ENCODE measurements at places on chromosomes 11 and 22.

GRCh38 chr11:79441461-79441875 is 638 bp upstream of the TENM4 start:
- DNase-seq = no peak

DNA sequence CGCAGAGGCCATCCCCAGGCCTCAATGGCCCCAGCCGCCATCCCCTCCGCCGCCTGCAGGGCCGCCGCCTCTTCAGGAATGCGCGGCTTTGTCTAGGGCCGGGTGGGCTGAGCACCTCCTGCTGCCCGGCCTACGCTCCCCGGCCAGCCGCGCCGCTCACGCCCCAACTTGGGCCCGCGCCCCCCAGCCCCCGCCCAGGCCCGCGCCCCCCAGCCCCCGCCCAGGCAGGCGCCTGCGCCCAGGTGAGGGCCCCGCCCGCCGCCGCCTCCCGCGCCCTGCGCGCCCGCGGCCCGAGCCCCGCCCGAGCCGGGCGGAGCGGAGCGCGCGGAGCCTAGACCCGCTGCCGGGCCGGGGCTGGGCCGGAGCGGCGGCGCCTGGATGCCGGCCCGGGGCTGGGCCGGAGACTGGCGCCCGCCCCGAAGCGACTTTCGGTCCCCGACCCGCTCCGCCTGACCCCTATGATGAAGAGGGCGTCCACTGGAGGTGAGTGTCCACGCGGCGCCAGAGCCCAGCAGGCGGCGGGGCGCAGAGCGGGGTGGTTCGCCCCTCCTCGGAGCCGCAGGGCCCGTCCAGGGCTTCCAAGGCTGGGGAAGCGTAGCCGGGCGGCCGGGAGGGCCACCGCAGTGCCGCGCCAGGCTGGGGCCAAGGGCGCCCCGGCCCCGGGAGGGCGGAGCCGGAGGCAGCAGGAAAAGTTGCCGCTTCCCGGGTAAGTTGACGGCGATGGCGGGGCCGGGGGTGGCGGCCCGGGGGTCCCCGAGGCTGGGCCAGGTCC is 34.3 kb upstream of the PRODH start:
- no peak for DNase-seq

- no peak for DNase-seq
Observed at GRCh38 chr11:119041821-119042514, 11.3 kb upstream of the SLC37A4 start.

DNA sequence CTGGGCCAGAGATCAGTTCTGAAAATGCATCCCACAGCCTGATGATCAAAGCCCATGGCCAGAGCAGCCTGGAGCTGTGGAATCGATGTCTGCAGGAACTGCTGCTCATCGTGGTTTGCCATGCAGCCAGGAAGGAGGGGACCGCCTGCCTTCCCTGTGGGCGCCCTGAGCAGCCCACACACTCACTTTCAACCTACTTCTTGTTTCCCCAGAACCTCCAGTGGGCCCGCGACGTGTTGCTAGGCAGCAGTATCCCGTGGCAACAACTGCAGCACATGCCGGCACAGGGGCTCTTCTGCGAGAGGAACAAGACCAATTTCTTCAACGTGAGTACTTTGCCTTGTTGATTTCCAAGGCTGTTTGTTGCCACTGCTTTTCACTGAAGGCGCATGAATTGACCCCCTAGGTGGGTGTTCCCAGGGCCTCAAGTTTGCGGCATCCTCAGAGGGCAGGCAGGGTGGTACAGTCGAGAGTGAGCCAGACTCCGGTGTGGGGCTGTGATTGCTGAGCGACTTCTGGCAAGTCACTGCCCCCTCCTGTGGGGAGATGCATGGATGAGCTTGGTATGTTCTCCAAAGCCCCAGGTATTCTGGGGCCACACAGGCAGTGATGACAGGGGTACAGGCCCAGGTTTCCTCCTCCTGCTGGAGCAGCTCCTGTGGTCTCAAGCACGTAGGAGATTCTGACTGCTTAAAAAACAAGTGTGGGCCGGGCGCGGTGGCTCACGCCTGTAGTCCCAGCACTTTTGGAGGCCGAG is 47.0 kb upstream of the SUSD2 start:
- DNase-seq = no peak

DNA sequence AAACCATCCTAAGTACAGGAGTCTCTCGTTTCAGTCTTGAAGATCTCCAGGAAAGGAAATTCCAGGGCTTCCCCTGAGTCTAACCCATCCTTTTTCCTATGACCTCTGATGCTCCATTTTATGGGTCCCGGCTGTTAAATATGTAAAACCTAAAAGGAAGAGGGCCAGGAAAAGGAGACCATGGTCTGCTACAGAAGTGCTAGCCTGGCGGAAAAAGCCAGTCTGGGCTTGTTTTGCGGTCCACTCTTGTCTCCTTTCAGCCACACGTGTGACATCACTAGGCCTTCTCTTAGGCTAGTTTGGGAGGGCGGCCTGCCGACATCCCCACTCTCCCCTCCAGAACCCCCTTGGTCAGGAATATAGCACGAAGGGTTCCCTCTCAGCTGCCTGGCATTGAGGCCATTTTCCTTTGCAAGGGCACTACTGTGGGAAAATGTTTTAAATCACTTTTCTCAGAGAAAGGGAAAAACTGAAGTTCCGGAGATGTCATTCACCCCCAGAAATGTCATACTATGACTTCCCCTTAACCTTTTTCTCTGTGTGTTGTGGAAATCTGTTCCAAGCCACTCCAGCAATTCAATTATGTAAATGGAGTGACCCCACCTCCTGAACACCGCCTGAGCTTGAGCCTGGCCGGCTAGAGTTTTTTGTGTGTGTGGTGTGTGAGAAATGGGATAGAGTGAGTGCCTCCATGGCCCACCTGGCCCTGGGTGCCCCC is 86.9 kb downstream of the UBASH3B start:
- DNase-seq = no peak

DNA sequence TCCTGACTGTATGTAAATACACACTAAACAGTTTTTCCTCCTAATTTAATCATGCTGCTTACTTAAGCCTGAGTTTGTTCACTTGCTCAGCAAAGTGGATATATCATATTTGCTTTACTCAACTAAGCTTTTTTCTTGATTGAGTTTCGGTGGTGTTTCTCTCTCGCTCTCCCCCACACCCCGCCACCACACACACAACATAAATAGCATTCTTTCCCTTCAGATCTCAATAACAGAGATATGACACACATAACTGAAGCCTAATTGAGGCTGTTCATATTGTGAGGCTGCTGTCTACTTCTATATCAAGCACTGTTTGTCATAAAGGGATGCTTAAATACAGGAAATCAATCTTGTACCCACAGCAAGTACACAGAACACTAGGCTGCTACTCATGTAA is 364.9 kb downstream of the FAT3 start:
- DNase-seq = no peak

GRCh38 chr11:113043698-113044097 is 82.5 kb downstream of the NCAM1 start:
- no peak for DNase-seq

GRCh38 chr22:36548606-36549005 is 19.6 kb upstream of the EIF3D start:
- DNase-seq = no peak

- no peak for DNase-seq
Observed at GRCh38 chr11:40273192-40273732, 1186.2 kb downstream of the LRRC4C start.

DNA sequence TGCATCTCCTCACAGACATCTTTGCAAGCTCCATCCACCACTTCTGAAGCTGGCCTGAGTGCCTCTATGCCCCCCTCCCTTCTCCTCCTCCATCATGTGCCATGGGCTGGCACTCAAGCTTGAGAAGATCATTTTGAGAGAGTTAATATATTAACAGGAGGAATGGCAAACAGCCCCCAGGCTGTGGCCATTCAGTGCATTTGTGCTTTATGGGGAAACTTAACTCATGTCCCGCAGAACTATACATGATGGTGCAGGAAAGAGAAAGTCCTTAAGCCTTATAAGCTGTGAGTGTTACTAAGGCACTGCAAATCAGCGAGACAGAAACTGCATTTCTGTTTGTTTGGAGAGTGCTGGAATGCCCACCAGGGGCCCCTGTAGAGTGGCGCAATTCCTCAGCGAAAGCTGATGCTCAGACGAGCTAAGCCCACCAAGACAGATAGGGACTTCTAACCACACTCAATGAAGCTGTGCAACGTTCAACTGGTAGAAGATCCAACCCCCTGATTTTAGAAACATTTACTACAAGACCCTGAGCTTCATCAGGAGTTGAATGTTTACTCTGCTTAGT is 26.8 kb upstream of the PHLDA2 start:
- DNase-seq = no peak

DNA sequence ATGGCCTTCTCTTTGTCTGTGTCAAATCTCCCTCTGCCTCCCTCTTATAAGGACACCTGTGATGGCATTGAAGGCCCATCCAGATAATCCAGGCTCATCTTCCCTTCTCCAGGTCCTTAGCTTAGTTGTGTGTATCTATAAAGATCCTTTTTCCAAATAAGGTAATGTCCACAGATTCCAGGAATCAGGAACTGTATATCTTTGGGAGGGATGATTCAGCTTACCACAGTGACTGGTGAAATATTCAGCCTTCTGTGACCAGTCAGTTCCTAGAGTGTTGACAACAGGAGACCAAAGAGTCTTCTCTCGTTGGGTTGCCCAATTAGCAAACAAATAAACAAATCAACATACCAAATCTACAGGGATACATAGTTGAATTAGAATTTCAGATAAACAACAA is 175.8 kb downstream of the MPPED1 start:
- DNase-seq = no peak

DNA sequence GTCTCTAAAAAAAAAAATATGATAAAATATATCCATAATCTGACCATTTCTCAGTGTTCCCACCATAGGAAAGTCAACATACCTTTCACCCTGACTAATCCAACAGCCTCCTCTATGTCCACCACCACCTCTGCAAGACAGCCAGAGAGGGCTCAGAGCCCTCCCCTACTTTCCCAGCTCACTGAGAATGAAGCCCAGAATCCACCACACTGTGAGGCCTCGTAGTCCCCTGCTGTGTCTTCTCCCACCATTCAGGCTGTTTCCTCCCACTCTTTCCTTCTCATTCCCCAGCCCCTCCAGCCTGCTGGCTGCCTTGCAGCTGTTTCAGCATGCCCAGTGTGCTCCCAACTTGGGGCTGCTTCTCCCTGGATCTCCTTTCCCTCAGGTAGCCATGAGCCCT is 27.0 kb downstream of the SGSM3 start:
- DNase-seq = no peak

DNA sequence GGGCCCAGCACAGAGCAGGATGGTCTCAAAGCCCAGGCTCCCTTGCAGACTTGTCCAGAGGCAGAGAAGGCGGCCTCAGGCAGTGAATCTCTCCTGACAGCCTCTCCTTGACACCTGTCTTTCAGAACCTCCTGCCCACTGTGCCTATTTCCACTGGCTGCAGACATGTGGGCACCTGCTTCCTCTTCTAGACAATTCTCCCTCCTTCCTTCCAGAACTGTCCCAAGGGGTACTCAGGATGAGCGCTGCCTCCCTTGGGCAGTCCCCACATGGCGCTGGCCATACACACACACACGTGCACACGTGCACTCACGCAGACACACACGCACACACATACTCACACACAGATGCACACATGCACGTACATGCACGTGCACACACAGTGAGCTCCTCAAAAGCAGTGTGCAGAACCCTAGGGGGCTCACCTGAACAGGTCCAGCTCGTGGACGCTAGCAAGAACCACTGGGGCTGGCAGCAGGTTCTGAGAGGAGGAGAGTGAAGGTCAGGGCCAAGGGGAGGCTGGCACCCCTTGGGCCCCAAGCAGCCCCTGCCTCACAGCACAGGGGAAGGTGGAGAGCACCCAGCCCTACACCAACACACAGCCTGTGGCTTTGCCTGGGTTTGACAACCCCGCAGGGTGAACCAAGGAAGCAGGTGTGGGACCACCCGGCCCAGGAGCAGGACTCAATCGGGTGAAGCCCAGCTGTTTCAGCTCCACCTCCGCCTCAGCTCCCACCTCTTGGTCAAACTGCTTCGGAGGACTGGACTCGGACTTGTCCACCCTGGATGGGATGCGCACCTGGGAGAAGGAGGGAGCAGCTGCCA is 8.1 kb upstream of the PLXNB2 start:
- no peak for DNase-seq

DNA sequence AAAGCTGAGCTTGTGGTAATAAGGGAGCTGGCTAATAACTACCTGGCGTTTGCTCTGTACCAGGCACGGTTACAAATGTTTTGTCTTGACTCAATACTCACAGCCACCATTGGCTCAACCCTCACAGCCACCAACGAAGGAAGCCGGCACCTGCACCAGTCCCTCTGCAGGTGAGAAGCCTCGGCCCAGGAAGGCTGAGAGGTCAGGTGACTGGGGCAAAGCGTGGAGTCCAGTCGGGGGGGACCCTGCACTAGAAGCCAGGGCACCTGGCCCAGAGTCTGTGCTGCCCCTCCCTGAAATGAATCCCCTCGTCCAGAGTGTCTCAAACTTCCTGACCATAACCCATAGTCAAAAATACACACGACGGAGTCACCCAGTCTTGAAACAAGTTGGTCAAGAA is 90.1 kb downstream of the PHF21B start:
- no peak for DNase-seq

DNA sequence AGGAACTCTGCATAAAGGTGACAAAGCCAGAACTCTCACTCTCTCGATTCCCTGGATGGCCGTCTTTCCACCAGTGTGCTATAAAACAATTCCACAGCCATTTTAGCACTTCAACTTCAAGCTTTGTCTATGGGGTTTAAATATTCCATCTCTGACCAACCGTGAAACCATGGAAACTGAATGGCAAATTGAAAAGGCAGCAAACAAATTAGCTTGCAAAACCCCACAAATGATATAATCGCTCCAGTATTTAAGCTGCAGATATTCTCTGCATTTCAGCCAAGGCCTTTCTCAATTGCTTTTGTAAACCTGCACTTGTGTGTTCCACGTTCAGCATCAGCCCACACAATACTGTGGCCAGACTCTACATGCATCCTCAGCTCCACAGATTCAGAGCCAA is 131.7 kb upstream of the ISX start:
- no peak for DNase-seq

Data from NCI-H1436 treated with DMSO at 0.1 percent for 48 hours (cell line).